Lower lobe of right lung (tissue), 2 donors: ENCODE measurements at places on chromosomes 1 and 21.

- DNase-seq, result no peak
These were observed 24.8 kb upstream of the VPS13D start for GRCh38 chr1:12204754-12205658.

- DNase-seq, result no peak
These were observed 159.1 kb upstream of the KCNK2 start for GRCh38 chr1:214923278-214923915.

DNA sequence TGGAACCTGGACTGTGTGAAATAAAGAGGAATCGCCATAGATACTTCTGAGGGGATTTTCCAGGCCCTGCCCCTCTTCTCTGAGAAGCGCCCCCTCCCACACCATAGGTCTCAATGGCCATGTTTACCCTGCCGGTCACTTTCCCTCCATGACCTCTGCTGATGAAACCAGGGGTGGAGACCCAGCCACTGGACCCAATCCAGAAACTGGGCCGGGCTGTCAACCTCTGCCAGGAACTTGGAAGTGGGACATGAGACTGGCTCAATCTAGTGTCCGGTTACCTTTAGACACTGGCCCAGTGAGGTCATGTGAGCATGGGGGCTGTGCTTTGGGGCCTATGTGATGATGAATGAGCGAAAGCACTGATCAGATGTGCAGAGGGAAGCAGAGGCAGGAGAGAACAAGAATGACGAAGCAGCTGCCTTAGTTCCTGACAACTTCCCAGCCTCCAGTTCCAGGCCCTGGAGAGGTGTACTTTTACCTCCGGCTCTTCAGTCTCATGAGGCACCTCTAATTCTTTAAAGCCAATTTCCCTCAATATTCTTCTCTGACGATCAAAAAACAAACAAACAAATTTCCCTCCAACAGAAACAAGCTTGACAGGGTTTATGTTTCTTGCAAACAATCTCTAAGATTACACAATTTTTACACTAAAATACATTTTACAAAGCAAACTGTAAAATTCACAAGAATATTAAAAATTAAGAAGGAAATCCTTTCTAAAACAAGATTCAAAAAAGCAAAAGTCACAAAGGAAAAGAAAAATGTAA lies 4.9 kb downstream of the ASAP3 start:
- peak; percentile 72 for DNase-seq

DNA sequence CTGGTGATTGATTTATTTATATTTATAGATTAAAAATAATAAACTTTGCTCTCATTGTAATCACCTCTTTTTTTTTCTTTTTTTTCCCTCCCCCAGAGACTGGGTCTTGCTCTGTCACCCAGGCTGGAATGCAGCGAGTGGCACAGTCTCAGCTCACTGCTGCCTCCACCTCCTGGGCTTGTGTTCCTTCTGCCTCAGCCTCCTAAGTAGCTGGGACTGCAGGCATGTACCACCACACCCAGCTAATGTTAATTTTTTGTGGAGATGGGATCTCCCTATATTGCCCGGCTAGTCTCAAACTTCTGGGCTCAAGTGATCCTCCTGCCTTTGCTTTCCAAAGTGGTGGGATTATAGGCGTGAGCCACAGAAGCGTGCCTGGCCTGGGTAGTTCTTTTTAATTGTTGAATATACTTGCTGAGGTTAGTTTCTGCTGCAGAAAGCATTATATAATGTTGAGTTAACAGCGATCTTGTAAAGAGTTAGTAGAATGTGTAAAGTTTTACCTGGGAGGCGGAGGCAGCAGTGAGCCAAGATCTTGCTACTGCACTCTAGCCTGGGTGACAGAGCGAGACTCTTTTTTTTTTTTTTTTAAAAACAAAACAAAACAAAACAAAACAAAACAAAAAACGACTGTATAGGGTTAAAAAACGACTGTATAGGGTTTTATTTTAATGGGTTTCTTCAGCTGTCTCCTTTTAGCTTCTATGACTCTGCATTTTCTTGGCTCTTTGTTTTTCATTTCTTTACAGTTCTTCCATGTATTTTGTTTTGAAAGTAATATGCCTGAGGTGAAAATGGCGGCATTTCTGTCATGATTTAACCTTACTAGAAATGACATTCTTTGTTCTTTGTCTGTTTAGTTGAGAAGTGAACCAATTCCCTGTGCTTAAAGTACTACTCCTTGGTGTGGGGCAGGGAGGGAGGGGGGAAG lies 82.7 kb downstream of the CAMTA1 start:
- DNase-seq, result no peak

GRCh38 chr1:65882076-65882475 lies 89.4 kb downstream of the PDE4B start:
- DNase-seq, result no peak

- no peak for DNase-seq
These were observed 36.7 kb upstream of the WASF2 start for GRCh38 chr1:27526569-27527222.
